ENCODE measurements at places on chromosomes 11 and 22. TPM values are rescaled to one million over a fixed set of nuclear protein-coding genes. Genes with fewer than 3 reads are reported as not detected.

DNA sequence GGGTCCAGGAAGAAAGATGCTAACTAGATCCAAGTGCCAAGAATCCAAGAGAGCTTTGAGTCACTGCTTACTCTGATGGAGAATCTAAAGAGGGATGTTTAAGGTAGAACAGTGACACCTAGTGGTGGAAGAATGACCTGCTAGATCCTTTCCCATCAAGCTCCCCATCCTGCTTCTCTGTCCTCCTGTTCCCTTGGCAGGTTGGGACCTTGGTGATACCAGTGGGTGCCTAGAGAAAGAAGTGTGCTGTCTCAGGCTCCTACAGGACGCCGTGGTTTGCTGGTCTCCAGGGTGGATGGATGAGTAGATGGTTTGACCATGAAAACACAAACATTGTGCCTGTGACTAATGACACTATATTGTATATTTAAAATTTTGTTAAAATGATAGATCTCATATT, 383.7 kb downstream of the TMEM135 start:
- no peak for DNase-seq

Gene ACRV1
- not detected for total RNA-seq

DNA sequence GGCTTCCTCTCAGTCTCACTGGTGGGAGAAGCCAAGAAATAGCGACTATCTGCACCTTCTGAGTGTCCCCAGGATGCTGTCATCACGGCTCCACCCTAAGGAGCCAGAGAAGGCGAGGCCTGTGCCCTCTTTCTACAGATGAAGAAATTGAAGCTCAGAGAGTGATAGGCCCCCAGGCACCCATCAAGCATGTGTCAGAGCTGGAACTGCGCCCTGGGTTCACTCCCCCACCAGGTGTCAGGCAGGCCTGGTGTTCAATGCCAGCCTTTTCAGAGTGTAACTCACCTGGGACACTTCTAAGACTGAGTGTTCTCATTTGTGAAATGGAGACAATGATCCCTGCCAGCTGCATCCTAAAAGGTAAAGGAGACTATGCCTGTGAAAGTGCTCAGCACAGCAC, 127.3 kb upstream of the SEZ6L start:
- DNase-seq, result no peak

GRCh38 chr11:95695181-95695580, 94.4 kb downstream of the FAM76B start:
- no peak for DNase-seq

Gene TPBGL
- total RNA-seq, result 1.1 TPM

DNA sequence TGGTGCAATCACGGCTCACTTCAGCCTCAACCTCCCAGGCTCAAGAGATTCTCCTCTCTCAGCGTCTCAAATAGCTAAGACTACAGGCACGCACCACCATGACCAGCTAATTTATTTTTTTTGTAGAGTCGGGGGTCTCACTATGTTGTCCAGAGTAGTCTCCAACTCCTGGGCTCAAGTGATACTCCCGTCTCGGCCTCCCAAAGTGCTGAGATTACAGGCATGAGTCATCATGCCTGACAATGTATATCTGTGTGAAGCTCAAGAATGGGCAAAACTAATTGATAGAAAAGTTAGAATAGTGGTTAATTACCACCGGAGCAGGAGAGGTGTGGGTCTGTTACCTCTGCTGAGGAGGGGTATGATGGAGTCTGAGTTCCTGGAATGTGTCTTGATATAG, 9.1 kb upstream of the SLC43A3 start:
- DNase-seq, result no peak

DNA sequence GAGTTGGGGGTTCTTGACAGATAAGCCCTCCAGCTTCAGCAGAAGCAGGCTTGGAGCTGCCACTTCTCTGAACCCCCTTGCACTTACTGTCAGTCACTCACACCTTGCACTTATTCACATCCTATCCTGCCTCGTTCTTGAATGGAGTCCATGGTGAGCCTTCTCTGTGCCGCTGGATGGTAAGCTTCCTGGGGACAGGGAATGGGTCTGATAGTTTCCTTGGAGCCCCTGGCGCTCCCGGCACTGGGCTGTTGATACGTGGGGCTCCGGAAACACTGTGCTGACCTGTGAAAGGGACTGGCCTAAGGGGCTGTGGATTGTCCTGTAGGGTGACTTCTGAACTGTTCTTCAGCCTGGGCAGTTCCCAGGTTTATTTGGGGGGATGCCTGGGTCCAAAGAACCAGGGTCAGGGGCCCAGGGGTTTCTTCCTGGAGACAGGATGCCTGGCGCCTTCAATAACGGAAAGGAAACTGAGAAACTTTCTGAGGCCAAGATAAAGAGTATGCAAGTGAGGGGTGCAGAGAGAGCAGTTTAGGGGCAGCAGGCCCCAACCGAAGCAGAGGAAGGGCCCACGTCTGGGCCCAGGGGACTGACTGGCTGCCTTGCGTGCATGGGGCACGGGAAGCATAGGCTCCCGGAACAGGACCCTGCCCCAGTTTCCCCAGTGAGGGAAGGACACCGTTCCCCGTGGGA, 709 bp upstream of the ST3GAL4 start:
- DNase-seq, result no peak

DNA sequence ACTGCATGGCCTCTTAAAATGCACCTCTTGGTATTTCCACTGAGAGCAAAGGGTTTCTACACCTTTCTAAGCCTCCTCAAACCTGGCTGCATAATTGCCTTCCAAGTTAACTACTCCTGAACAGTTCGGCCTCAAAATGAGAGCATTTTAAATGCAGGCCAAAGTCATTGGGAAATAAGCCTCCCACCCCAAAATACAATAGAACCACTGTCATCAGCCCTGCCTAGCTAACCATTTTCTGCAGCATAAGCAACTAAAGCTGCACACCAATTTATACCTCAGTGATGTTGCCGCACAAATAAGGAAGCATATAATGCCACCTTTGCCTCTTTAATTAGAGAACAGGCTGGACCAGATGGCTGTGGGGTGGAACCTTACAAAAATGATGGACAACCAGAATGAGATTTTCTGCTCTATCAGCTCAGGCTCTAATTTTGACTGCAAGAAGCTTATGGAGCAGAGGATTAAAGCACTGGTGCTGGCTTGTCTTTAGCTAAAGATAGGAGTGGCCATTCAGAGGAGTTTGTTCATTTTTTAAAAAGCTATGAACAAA, 4.3 kb downstream of the TOB2 start:
- DNase-seq, result no peak

- peak; percentile 71 for DNase-seq
These were observed 34.7 kb downstream of the PARVA start for GRCh38 chr11:12411806-12412727.

- peak; percentile 6 for DNase-seq
These were observed 127.1 kb downstream of the KCNQ1OT1 start for GRCh38 chr11:2572491-2573239.

Gene RASGRP2
- 50.0 TPM for total RNA-seq
